ENCODE measurements at places on chromosomes 5 and 9.

GRCh38 chr5:172425402-172425801 is 28.9 kb downstream of the SH3PXD2B start:
- H3K4me3 ChIP-seq, result no peak overlapping the region
- no peaks in the 10 kb centered on the region for H3K27me3 ChIP-seq
- no peaks in the 10 kb centered on the region for H3K36me3 ChIP-seq
- DNase-seq, result no peak
- H3K27ac ChIP-seq, result no peak overlapping the region

GRCh38 chr9:1535051-1535450 is 480.1 kb upstream of the SMARCA2 start:
- no peak overlapping the region for H3K4me3 ChIP-seq
- no peaks in the 10 kb centered on the region for H3K27me3 ChIP-seq
- H3K27ac ChIP-seq, result no peak overlapping the region
- H3K36me3 ChIP-seq, result no peaks in the 10 kb centered on the region
- 0 out of 2 replicates have a peak, but pooled peaks cover 3% of the 10 kb centered on the region for H3K4me1 ChIP-seq
- DNase-seq, result peak; percentile 23

DNA sequence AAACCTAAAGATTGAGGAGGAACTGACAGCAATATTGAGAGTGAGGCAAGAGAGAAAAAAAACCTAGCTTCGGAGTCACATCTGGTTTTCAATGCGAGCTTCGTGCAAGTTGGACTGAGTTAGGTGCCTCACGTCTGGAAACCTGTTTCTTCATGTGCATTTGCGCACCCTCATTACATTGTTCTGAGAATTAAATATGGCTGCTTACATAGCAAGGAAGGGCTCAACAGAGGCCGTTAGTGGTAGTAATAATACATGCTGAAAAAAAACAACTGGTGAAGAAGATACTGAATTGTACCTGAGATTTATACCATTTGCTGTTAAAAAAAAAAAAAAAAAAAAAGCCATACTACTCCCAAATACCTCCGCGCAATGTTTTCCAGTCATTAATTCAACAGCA is 18.6 kb downstream of the DNAJA1 start:
- no peaks in the 10 kb centered on the region for H3K4me1 ChIP-seq
- DNase-seq, result no peak
- peaks cover 2% of the 10 kb centered on the region for H3K36me3 ChIP-seq
- H3K4me3 ChIP-seq, result peak overlapping the region; percentile 45
- H3K27me3 ChIP-seq, result no peaks in the 10 kb centered on the region
- no peak overlapping the region for H3K27ac ChIP-seq

DNA sequence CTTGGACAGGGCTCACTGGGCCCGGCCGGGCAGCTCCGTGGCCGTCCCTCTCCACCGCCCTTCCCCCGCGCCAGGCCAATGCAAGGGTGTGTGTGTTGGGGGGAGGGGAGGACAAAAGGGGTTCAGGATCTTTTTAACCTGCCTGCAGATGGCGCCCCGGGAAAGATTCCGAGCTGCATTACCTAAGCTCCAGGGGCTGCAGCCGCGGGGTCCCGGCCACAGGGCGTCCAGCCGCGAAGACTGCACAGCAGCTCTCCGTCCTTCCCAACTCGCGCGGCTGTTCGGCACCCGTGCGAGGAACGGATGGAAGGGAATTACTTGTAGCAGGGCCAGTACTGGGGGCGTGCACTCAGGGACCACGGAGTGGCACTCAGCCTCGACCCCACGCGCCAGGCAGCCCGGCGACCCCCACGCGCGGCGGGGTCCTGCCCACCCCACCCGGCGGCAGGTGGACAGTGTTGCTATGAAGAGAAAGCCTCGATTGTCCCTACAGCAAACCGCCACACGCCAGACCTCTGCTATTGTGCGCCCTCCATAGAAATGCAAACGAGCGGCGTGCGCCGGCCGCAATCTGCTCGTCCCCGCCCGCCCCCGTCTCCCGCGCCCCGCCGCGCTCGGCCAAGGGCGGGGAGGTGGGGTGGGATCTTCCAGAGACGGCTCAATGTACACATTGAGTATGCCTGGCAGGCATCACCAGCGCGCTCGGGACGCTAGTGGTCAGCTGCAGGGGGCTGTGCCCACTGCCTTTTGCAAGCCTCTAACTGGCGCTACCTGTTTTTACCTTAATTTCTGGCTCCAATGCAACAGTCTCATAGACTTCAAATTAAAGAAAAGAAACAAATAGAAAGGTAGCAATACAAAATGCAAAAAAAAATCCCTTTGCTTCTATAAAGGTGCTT is 796 bp upstream of the GADD45G start:
- no peaks in the 10 kb centered on the region for H3K36me3 ChIP-seq
- no peak overlapping the region for H3K27ac ChIP-seq
- DNase-seq, result peak; percentile 68
- peaks cover 4% of the 10 kb centered on the region for H3K4me1 ChIP-seq

GRCh38 chr9:130138171-130138653 is 34.0 kb upstream of the NCS1 start:
- H3K27me3 ChIP-seq, result peaks cover 18% of the 10 kb centered on the region
- no peak overlapping the region for H3K27ac ChIP-seq
- no peak overlapping the region for H3K4me3 ChIP-seq
- H3K36me3 ChIP-seq, result no peaks in the 10 kb centered on the region
